ENCODE measurements at places on chromosomes 12 and 14. TPM values are rescaled to one million over a fixed set of nuclear protein-coding genes. Genes with fewer than 3 reads are reported as not detected.

DNA sequence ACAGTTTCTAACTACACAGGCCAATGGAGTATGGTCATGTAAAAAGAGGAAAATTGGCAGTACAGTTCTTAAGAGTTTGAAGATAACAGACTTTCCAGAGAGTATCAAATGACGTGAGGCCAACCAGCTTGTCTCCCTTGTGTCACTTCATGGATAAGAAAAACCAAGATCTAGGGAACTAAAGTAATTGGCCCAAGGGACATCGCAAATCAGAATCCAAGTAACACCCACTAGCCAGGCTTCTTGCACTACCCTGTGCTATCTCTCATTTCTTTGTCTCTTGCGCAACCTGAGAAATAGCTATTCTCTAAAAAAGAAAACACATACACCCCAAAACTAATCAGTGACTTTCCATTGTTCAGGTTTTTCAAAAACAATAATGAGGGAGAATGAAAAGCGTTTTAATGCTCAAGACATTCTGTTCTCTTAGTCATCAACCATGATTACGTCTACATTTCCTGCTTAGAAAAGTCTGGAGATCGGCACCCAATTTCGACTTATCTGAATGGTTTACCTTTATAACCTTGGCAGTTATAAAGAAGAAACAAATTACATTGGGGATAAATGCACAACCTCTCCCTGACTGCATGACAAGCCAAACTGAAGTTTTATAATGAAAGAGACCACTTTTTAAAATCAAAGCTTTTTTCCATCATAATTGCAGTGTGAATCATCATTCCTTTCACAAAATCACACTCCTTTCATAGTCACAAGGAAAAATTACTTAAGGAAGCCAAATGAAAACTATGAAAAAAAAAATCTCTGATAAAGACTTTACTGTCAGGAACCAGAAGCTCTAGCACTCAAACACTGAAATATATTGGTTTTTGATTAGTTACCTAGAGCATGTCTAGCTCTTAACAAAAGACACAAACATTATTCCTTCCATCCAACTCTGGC lies 42.1 kb downstream of the TMTC1 start:
- no peak for DNase-seq

DNA sequence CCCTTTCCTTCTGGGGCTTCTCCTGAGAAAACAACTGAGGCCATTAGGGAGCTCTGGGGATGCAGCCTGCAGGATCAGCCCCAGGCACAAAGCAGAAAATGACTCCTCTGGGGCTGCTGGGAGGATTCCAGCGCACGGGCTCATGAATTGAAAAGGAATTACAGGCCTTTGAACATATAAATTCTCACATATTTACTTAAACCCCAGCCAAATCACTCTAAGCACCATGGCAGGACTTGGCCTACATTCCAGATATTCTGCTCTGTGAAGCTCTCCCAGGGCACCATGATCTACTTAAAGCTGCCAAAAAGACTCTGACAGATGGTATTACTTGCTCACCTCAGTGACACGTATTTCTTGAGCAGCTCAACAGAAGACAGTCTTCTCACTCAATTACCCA lies 87.2 kb downstream of the ZFC3H1 start:
- DNase-seq = no peak

Gene RIMKLB
- total RNA-seq = 68.2 TPM

GRCh38 chr12:82357845-82358199 lies 365 bp downstream of the CCDC59 start:
- DNase-seq = no peak

GRCh38 chr14:96251656-96252155 lies 4.3 kb upstream of the BDKRB1 start:
- DNase-seq = no peak

Gene DUSP6
- total RNA-seq = 77.8 TPM

DNA sequence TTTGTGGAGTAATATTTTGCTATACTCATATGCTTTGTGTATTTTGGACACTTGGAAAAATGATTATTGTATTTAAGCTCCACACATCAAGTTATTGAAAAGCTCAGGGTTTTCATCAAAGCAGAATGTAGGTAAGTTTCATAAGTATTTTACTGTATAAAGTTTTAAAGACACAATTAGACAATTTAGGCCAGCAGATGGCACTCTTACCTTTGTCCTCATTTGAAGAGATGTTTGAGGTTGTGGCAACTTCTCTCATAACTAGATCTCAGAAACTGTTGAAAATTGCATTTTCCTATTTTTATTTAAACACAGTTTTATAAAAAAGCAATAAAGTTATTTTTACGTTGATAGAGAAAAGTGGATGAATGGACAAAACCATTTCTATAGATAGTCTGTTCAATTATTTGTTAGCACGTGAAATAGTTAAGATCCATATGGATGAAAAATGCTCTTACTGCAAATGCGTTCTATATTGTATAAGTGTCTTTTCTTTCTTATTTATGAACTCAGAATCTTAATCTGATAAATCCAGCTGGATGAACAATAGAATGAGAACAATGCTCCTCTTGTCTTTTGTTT lies 300.0 kb downstream of the AEBP2 start:
- peak; percentile 87 for DNase-seq

GRCh38 chr12:121252712-121253345 lies 42.9 kb downstream of the P2RX4 start:
- no peak for DNase-seq

Gene LRFN5
- total RNA-seq = 8.0 TPM

DNA sequence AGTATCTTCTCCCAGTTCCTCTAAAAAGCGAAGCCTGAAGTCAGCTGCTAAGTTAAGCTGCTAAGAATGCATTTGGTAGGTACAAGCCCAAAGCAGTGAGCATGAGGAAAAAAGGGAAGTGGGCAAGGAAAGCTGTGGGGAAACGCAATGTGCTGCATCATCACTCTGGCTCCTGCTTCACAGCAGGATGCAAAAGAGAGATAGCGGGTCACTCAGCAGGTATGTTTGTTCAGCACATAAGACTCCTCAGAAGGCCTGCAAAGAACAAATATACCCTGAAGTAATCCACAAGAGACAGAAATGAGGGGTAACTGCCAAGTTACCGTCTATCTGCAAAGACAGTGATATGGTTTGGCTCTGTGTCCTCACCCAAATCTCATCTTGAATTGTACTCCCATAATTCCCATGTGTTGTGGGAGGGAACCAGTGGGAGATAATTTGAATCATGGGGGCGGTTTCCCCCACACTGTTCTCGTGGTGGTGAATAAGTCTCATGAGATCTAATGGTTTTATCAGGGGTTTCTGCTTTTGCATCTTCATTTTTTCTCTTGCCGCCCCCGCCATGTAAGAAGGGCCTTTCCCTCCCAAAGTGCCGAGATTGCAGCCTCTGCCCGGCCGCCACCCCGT lies 127.4 kb upstream of the EGLN3 start:
- DNase-seq = no peak

DNA sequence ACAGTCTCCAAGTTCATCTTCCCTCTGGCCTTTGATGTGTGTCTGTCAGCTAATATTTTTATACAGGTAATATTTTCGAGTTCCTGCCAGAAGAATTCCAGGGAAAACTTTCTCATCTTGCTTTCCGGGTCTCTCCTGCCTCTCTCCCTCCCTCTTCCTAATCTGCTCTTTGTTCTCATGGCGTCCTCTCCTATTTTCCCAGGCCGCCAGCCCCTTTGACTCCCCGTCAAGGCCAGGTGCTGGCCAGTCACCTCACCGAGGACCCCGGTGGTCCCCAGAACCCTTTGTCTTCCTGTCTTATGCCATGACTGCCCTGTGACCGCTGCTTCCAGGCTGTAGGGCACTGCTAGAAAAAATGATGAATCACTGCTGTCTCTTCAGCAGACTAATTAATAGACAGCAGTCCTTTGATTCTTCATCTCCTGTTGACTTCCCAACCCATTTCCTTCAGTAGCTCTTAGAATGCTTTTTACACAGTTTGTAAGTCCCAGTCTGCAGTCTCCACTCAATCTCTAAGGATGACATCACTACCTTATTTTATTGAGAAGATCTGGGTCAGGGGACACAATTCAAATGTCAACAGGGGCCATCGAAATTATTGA lies 40.7 kb downstream of the PPFIBP1 start:
- DNase-seq = no peak

DNA sequence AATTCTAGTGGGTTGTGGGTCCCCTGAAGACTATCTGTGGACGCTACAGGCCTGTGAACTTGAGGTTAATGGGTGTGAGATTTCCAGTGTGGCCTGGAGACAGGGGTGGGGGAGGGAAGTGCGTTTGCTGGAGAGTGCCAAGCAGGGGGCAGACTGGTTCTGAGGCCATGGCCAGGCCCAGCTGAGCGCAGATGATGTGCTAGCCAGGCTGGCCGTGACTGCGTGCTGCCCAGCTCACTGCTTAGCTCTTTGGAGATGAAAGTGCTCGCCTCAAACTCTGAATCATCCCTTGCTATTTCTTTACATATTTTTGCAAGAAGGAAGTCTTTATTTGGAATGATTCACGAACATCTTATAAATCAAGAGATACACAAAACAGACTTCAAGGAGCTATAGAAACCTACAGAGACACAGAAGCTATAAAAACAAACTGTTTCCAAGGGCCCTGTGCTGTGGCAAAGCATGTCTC lies 75.2 kb upstream of the PLEKHG3 start:
- DNase-seq = no peak

DNA sequence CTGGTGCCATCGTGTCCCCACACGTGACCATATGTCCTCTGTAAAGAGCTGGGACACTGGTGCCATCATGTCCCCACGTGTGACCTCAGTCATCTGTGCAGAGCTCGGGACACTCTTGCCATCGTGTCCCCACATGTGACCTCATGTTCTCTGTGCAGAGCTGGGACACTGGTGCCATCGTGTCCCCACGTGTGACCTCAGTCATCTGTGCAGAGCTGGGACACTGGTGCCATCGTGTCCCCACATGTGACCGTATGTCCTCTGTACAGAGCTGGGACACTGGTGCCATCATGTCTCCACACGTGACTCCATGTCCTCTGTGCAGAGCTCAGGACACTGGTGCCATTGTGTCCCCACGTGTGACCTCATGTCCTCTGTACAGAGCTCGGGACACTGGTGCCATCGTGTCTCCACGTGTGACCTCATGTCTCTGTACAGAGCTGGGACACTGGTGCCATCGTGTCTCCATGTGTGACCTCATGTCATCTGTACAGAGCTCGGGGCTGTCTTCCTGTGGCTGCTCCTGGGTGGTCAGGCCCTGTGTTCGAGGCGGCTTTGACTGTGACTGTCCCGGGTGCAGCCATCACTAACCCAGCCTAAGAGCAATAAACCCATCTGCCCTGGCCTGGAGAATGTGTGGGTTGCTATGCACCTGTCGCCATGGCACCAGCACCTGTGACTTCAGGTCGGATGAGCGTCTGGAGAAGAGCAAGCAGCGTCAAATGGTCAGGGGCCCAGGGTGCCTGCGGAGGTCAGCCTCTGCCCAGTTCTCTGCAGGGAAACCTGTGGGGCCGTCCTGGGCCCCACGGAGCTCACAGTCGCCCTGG lies 334.4 kb downstream of the ADGRD1 start:
- peak; percentile 4 for DNase-seq

GRCh38 chr14:42950363-42950762 lies 1343.7 kb downstream of the LRFN5 start:
- DNase-seq = no peak

Gene GCH1
- total RNA-seq = 7.6 TPM

Gene YAF2
- 25.7 TPM for total RNA-seq

- no peak for DNase-seq
Observed at GRCh38 chr14:69703047-69704039, 63.6 kb upstream of the SRSF5 start.

Gene TAS2R42
- total RNA-seq = not detected

GRCh38 chr12:124356221-124356620 lies 61.3 kb downstream of the RFLNA start:
- DNase-seq = no peak

DNA sequence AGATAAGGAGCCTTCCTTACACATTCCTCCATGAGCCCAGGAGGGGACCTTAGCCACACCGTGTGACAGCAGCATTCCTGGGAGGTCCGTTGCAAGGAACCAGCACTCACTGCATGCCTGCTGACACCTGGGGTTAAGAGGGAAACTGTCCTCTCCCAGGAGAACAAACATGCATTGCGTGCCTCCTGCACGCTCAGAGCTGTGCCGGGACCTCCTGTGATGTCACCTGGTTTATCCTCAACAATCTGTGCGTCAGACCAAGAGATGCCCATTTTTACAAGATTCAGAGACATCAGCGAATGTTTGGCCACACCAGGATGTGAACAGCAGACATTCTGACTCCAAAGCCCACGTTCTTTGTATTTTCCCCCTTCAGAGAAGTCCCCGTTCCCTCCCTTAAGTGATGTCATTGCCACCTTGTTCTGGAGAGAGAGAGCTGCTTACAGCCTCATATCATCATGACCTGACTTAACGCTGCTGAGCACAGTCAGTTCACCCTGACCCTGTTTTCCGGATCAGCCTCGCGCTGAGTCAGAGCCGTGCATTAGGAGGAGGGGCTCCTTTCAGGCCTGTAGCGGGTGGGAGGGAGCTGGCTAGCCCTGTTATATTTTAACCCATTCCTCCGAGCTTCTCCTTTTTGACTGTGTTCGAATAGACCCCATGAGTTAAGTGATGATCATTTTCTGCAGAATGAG lies 36.2 kb downstream of the TMEM120B start:
- no peak for DNase-seq

Gene AICDA
- total RNA-seq = 0.84 TPM

- DNase-seq = no peak
Observed at GRCh38 chr12:124242529-124243065, 52.3 kb upstream of the RFLNA start.

- peak; percentile 61 for DNase-seq
Observed at GRCh38 chr14:55129086-55129427, at the start of gene LGALS3. LGALS3 (plus strand) TSS chr14:55129252; CDS start chr14:55137374, 8,122 bp downstream.
